Activated T-helper 1 cell treated with anti-CD3 and anti-CD28 coated beads, Interleukin-2, amount 50 U/mL, for 16 hours (primary cell): ENCODE measurements at places on chromosomes 4 and X.

GRCh38 chrX:123425904-123426303, 241.8 kb downstream of the GRIA3 start:
- no peak for DNase-seq

- DNase-seq, result no peak
Observed at GRCh38 chrX:32780109-32780508, 431.2 kb downstream of the DMD start.

DNA sequence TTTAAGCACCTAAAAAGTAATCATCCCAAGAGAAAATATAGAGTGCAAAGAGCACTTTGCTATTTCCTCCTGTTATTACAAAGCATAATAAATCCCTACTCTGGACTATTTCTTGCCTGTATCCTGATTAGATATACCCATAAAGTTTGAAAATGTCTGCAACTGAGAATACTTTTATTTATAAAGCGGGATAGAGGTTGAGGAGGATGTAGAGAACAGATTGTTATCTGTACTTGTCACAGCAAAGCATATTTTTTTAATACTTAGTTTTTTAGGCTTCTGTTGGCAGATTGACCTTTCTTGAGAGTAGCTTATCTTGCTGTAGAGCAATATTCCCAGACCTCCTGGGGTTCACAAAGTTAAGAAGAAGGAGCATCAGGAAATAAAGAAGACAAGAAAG, 396.1 kb downstream of the KCNIP4 start:
- DNase-seq, result no peak

DNA sequence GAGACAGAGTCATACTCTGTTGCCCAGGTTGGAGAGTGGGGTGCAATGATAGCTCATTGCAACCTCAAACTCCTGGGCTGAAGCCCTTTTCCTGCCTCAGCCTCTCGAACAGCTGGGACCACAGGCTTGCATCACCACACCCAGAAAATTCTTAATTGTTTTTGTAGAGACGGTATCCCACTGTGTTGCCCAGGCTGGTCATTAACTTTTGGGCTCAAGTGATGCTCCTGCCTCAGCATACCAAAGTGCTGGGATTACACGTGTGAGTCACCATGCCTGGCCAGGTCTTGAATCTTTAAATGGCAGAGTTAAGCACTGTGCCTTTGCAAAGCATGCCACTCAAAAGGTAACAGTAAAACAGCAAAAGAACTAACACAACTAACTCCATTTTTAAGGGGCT, 28.6 kb upstream of the BBS12 start:
- no peak for DNase-seq

- DNase-seq, result no peak
Observed at GRCh38 chr4:128961405-128961804, 131.9 kb downstream of the SCLT1 start.

DNA sequence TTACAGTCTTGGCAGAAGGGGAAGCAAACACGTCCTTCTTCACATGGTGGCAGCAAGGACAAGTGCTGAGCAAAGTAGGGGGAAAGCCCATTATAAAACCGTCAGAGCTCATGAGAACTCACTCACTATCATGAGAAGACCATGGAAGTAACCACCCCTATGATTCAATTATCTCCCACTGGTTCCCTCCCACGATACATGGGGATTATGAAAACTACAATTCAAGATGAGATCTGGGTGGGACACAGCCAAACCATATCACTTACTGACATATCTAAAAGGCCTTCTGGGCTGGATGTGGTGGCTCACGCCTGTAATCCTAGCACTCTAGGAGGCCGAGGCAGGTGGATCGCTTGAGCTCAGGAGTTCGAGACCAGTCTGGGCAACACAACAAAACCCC, 117.1 kb upstream of the USP9X start:
- no peak for DNase-seq

DNA sequence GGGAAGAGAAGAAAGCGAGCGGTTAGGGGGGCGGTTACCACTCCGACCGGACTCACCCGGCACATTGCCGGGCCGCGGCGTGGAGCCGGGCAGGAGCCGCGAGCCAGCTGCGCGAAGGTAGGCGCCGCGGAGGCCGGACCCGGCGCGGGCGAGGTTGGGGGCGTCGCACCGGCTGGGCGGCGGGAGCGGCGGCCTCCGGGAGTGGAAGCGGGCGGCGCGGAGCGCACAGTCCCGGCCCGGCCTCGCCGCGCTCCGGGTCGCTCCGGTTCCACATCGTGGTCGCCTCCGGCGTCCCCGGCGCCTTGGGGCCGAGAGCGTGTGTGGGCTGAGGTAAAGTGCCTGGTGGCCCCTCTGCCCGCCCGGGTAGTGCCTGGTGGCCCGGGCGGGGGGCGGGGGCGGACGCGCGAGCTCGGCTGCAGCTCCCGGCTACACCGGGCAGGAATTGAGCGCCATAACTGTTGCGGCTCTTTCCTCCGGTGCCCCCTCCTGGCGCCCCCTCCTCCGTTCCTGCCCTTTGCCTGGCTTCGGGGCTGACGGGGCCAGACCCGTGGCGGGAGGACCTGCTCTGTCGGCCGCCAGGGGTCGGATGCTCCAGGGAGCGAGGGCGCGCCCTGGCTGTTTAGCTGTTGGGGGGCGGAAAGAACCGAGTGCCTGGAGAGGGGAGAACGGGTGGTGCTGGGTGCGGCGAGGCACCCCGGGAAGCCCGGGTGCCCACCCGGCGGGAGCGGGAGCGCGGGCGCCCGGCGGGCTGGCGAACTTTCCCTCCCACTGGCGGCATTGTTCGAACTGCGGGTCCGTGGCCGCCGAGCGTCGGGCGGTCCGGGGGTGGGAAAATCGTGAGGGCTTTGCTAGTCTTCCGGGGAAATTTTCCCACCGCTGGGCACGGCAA, 626 bp downstream of the JADE3 start:
- DNase-seq, result no peak

DNA sequence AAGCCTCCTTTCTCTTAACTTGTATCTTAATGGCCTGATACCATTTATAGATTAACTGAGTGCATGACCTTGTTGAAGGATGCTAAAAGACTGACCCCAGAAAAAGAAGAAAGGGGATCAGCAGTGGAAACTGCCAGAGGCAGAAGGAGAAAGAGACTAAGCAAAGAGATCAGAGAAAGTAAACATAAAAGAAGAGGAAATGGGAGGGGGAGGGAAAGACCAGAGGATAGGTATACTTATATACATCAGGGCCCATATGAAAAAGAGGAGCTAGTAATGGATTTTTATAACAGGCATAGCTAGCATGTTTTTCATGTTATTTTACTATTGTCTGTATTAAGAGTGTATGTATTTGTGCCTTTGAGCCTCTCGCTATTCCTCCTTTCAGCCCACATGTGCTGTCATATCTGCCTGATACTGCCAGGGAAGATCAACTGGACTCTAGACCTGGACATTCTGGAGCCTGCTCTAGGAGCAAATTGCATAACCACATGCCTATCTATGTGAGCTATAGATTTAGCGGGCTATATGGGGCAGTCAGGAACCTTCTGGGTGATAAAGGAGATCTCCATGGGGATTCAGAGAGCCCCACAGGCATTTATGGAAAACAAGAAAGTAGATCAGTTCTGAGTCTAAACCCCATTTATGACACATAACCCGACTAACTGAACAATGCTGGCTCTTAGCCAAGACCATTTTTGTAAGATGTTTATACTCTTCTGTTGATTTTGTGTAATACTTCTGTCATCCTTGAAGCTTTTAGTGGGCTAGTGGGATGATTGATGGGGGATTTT, 13.4 kb upstream of the SNX12 start:
- no peak for DNase-seq

DNA sequence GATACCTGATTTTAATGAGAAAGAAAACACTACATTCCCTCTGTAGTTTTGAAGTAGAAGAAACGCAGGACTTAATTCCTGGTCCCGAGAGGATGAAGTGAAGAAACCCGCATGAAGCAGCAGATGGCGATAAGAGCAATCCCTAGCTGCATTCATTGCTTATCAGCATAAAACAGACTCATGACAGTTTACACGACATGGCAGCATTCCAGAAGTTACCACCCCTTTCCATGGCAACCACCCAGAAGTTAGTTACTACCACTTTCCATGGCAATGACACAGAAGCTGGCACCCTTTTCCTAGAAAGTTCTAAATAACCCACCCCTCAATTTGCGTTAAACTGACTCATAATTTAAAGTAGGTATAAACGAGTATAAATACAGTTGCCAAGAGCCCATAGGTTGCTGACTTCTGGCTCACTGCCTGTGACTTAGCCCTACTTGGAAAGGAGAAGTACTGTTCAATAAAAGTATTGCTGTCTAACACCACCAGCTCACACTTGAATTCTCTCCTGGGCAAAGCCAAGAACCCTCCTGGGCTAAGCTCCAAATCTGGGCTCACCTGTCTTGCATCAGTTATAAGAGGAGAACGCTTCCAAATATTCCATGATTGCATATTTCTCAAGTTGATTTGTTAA, 5.5 kb upstream of the XAGE2 start:
- no peak for DNase-seq

DNA sequence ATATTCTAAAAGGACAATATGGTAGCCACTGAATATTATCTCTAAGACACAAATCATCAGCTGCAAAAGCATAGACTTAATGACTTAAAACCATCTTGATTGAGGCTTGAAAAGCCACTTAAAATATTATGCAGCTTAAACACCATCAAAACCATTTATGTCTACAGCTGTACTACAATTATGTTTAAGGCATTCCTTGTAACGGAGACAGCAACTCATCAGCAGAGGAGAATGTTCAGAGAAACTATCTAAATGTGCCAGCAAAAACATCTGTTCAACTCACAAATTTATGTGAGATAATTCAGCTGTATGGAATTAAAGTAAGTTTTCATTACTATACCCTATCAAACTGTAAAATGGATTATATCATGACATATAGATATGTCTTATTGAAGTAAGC, 147.9 kb upstream of the CTSO start:
- DNase-seq, result no peak

GRCh38 chr4:104942990-104943743, 203.5 kb upstream of the TET2 start:
- no peak for DNase-seq

DNA sequence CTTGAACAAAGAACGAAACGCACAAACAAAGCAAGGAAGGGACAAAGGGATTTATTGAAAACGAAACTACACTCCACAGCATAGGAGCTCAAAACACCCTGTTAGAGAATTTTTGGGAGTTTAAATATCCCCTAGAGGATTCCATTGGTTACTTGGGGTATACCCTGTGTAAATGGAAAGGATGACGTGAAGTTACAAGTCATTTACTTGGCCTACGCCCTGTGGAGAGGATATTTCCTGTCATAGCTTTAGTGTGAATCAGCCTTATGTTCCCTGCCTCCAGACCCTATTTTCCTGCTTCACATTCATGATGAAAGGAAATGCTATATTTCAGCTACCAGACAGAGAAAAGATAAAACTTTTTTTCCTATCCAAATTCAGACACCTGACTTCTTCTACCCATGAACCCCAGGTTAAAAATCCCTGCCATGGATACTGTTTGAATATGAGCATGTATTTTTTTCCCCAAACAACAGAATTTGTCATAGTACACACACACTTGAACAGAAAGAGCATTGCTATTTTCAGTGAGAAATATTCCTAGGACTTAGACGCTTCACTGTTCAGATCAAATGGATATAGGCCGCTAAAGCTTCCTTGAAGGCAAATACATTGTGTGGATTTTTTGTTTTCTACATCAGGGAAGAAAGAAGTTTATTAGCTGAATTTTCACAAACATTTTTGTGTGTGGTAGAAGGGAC, 20.4 kb downstream of the PIN4 start:
- DNase-seq, result no peak

DNA sequence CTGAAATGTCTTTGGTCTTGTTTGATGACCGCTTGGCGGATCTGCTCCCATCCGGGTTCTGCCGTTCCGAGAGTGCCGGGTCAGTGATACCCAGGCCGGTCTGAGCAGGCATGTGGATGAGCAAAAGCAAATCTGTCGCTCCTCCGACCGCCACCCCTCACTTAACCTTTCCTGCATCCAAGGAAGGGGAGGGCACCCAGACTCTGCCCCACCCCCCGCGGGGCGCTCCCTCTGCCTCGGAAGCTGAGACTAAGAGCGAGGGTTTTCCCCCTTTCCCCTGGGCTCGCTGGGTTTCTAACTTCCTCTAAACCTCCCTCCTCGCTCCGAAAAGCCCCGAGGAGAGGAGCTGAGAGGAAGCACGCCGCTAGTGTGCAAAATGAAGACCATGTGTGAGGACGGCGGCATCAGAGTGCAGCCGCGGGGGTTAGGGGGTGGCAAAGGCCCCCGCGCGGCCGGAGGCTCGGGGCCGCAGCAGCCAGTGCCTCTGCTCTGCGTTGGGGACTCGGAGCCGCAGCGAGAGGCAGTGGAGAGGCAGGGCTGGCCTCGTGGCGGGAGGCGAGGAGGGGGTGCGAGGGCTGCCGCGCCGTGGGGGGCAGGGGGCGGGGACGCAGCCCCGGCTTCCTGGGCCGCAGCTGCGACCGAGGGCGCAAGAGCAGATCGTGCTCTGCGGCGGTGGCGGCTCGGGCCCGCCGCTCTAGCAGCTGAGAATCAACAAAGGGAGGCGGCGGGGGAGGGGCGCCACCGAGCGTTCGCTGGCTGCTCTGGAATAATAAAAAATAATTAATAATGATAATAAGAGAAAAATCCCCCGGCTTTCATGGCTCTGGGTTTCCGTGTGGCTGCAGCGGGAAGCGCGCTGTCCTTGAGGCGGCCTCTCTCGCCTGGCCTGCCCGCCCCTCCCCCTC, 55.8 kb upstream of the BCOR start:
- DNase-seq, result no peak

DNA sequence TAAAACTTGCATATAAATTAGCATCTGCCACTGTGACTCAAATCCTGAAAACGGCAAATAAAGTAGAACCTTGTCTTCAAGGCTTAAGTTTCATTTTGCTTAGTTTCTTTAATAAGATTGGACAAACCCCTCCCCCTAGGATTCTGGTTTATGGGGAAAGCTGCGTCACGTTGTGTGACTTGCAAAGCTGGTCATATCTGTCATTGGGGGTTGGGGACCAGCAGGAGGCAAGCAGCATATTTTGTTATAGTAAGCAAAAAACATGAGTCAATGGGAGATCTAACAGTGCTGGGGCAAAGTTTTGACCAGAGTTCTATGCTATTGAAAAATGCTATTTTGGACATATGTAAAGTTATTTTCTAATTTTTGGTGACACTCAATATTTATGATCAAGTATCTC, 407.3 kb downstream of the PCDH18 start:
- no peak for DNase-seq

- DNase-seq, result no peak
Observed at GRCh38 chrX:51336584-51336983, 4.0 kb downstream of the NUDT10 start.
